Esophagus muscularis mucosa (tissue), 4 donors: ENCODE measurements at places on chromosomes 5 and 9.

DNA sequence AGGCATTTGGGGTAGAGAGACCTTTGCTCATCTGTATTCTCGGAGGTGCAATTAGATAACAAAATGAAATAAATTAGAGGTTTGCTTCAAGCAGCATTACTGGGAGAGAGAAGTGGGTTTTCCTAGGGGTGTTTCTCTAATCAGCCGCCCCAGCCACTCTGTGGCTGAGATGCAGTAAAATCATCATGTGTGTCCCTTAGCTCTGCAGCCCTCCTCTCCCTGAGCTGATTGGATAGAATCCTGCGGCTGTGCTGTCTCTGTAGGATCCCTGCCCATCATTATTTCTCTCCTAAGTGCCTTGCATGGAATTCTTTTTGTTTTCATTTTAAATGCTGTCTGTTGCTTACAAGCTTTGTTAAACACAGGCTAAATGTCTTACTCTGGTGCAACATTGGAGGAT lies 171.4 kb downstream of the SH3GL2 start:
- no peak for DNase-seq

DNA sequence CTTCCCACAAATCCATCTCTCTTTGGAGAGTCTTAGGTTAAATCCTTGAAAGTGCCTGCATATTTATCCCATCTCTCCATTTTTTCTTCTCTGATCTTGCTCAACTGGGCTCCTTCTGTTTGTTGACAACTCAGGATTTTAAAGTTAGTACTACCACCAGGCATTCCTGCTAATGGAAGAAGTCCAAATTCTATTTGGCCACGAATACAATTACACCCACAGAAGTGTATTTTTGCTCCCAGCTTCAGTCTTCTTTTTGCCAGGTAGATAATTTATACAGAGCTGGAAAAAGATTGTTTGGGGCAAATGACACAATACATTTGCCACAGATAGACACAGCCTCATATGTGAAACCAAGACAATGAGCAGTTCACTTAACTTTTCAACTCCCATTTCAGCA lies 74.8 kb downstream of the CETN3 start:
- no peak for DNase-seq

DNA sequence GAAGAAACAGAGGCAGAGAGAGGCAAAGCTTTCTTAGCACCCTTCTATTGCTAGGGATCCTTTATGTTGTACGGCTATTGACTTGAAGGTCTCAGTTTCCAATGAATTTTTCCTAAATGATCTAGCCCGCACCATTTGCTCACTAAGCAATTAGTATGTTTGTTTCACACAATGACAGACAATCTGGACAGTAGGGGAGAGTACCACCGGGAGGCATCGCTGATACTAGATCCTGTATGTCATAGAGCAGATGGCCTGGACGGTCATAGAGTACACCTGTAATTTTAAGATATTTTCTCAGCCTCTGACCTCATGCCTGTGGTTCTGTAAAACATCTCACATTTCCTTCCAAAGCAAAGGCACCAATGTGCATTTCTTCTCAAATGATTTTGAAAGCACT lies 194.3 kb downstream of the TLE4 start:
- no peak for DNase-seq

DNA sequence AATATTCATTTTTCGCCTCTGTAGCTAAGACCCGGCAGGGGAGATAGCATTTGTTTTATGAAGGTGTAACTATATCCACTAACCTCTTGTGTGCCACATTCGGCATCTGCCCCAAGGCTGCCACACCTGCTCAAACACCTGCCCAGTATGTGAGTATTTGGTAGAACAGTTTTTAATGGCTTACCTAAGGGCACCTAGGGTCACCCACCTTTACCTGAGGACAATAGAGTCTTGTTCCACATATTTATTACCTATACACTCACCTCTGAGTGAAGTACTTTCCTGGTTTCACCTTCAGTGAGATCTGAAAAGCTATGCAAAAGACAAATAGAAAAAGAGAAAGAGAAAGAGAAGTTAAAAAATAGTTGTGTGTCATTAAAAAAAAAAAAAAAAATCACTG lies 68.0 kb upstream of the PIP5K1B start:
- no peak for DNase-seq

- DNase-seq = no peak
These were observed 11.6 kb downstream of the ERP44 start for GRCh38 chr9:100087218-100087617.

DNA sequence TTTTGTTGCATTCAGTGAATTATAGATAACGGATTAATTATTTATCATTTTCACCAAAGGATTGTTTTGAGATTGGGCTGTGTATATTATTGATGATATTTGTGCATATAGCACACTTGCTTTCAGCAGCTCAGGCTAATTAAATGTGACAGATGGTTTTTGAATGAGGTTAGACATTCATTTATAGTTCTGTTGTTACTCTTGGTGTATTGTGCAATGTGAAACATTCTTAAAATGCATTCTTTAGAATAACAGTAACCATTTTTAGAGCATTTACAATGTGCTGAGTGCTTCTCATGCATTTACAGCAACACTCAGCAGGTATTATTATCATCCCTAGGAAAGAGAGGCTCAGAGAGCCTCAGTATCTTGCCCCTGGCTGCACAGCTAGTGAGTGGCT lies 23.8 kb downstream of the NANS start:
- no peak for DNase-seq

- DNase-seq = no peak
These were observed 46.9 kb downstream of the FNIP1 start for GRCh38 chr5:131749723-131750470.

DNA sequence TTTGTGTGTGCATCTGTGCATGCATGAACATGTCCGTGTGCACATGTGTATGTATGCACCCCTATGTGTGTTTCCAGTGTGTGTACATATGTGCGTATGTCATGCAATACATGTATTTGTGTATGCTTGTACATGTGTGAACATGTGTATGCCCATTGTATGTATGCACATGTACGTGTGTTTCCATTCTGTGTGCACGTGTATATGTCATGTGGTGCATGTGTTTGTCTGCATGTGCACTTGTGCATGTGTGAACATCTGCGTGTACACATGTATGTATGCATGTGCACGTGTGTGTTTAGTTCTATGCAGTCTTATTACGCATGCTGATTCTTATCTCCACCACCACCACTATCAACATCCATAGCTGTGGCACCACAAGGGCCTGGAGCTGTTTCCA lies 403.5 kb upstream of the IRX4 start:
- no peak for DNase-seq

GRCh38 chr5:10733426-10733825 lies 27.6 kb downstream of the DAP start:
- no peak for DNase-seq

GRCh38 chr9:33244137-33244784 lies 4.3 kb downstream of the SPINK4 start:
- peak; percentile 79 for DNase-seq

DNA sequence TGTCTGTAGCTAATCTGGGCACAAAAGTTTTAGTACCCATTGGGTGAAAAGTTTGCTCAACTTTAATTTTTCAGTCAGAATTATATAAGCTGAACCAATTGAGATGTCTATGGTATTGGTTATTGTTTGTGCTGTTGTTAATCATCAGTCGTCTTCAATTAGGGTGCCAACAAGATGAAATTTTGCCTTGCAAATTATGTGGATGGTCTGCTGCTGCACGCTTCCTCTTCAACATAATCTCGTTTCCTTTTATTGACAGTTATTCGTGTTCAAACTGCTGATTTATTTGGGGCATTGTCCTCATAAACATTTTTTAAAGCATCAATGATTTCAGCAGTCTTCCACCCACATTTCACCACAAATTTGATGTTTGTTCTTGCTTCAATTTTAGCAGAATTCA lies 194.0 kb downstream of the HTR1A start:
- no peak for DNase-seq

GRCh38 chr9:124940521-124940893 lies 376 bp downstream of the GOLGA1 start:
- peak; percentile 92 for DNase-seq

- DNase-seq = no peak
These were observed 132.3 kb upstream of the CDH12 start for GRCh38 chr5:22985446-22985845.

DNA sequence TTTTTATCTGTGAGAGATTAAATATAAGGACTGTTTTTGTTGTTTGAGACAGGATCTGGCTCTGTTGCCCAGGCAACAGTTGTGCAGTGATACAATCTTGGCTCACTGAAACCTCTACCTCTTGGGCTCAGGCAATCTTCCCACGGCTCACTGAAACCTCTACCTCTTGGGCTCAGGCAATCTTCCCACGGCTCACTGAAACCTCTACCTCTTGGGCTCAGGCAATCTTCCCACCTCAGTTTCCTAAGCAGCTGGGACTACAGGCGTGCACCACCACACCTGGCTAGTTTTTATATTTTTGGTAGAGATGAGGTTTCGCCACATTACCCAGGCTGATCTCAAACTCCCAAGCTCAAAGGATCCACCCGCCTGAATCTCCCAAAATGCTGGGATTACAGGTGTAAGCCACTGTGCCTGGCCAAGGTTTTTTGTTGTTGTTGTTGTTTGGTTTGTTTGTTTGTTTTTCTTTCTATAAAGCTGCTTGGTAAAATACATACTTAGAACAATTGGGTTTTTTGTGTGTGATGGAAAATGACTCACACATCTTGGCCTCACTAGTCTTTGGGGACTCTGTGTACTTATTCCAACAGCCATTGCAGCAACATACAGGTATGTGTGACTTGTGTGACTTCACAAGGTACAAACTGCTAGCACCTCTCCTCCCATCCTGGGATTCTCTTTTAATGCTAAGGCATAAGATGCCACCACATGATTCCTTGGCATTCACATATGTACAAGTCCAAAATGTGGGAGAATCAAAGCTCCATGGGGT lies 36.5 kb upstream of the RASA1 start:
- DNase-seq = no peak

DNA sequence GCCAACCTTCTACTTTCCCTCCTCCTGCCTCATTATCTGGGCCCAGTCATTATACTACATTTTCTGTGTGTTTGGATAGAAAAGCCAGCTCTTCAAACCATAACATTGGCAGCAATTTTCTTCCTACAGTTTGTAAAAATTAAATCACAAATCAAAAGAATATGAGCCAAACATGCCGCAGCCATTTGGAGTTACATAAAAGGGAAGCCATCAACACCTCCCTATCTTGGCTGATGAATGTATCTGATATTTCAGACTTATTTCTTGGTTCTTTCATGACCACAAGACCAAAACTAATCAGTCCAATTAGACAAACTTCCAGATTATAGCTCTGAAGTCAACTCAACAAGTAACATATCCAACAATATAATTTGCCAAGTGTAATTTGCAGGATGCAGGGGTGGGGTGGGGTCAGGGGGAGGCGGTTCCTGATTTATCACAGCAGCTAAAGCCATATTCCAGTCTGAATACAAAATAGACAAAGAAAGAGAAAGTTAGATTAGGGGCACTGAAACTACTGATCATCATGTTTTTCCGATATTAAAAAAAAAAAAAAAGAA lies 89.4 kb upstream of the CNTLN start:
- DNase-seq = no peak

DNA sequence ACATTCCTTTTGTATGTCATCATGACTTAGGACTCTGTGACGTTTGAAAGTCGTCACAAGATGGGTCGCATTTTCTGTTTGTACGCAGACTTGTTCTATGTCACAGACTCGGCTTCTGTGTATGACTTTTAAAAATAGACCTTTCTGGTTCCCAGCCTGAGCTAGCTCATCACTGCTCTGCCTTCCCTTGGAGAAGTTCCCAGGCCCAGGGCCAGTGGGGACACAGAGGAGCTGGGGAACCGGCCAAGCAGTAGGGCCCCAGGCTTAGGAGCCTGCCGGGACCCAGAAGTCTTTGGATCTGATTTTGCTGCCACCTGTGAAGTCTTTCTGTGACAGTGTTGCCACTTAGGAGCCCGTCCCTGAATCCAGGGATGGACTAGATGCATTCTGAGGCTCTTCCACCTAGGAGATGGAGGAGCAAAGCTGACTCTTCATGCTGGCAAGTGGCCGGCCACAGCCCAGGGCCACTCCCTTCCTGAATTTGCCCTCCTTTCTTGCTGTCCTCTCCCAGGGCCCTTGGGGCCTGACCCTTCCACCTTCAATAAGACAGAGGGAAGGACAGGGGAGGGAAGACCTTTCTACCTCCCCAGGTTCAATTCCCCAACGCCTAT lies 18.1 kb upstream of the UBE2QL1 start:
- no peak for DNase-seq

GRCh38 chr5:149975409-149975808 lies 14.9 kb downstream of the SLC26A2 start:
- DNase-seq = no peak

GRCh38 chr9:134303601-134304000 lies 22.7 kb upstream of the RXRA start:
- DNase-seq = no peak

DNA sequence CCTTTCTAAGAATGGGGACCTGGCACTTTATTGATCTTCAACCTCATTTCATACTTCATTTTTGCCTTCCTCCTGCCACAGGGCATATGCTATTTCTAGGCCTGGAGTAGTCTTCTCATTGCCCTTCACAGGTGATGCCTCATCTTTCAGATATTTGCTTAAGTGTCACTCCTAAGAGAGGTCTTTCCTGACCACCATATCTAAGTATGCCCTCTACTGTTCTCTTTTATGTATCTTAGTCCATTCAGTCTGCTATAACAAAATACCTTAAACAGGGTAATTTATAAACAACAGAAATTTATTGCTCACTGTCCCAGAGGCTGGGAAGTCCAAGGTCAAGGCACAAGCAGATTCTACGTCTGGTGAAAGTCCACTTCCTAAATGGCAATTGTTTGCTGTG lies 99.1 kb downstream of the ADAMTS6 start:
- DNase-seq = no peak

GRCh38 chr5:40478766-40479165 lies 200.9 kb upstream of the PTGER4 start:
- DNase-seq = no peak

DNA sequence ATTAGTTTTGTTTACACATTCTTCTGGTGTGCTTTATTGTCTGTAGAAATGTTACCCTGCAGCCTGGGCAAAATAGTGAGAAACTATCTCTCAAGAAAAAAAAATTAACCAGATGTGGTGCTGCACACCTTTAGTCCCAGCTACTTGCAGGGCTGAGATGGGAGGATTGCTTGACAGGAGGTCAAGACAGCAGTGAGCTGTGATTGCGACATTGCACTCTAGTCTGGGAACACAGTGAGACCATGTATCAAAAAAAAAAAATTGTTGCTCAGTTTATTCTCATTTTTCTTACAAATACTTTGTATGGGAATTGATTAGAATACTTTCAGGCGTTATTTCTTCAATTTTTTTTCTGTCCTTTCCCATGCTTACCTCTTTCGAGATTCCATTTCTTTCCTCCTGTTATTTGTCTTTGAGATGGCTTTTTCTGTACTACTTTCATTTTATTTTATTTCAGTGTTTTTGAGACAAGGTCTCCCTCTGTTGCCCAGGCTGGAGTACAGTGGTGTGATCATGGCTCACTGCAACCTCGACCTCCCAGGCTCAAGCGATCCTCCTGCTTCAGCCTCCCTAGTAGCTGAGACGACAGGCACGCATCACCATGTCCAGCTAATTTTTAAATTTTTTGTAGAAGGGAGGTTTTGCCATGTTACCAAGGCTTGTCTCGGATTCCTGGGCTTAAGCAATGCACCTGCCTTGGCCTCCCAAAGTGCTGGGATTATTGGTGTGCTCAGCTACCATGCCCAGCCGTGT lies 24.9 kb downstream of the TENT2 start:
- no peak for DNase-seq
